NCI-H187 treated with DMSO at 0.1 percent for 48 hours (cell line): ENCODE measurements at places on chromosomes 5 and 9.

DNA sequence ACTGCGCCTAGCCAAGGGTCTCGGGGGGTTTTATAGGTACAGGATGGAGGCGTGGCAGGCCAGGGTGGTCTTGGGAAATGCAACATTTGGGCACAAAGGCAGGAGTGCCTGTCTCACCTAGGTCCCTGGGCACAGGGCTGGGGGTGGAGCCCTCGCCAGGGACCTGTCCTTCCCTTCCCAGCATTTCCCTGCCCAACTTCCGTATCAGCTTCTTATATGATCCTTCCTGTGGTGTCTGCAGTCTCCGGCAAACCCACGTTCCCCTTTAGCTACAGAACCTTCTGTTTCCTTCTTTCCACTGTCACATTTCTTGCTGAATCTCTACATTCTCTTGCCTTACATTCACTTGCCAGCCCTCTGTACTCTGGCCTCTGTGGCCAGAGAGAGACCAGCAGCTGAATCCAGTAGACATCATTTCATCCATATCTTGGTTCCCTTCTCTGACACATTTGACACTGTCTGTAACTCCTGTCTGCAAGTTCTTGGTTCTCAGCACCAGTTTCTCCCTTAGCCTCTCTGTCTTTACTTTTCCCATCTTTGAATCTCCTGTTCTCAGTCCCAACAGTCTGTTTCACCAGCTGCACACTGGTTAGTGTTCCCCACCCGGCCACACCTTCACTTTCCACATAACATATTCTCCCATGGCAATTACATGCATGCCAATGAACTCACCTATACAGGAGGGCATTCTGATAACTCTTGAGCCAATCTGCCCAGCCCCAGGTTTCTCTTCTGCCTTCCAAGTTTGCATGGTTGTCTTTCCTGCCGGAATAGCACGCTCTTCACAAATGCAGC is 134.7 kb upstream of the ZNF608 start:
- no peak for DNase-seq

- DNase-seq, result no peak
These were observed 44.4 kb downstream of the SEC61B start for GRCh38 chr9:99266255-99267023.

DNA sequence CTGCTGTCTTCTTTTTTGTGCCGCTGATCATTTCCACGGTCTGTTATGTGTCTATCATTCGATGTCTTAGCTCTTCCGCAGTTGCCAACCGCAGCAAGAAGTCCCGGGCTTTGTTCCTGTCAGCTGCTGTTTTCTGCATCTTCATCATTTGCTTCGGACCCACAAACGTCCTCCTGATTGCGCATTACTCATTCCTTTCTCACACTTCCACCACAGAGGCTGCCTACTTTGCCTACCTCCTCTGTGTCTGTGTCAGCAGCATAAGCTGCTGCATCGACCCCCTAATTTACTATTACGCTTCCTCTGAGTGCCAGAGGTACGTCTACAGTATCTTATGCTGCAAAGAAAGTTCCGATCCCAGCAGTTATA is 17.1 kb downstream of the F2R start:
- no peak for DNase-seq

DNA sequence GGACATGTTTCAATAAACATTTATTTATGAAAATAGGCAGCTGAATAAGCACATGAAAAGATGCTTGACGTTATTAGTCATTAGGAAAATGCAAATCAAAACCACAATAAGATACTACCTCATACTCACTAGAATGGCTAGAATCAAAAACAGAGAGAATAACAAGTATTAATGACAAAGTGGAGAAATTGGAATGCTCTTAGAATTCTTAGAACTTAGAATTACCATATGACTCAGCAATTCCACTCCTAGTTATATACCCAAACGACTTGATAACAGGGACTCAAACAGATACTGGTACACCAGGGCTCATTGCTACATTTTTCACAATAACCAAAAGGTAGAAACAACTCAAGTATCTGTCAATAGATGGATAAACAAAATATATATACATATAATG is 15.1 kb upstream of the TRIM36 start:
- DNase-seq, result no peak

- DNase-seq, result no peak
These were observed 25.8 kb downstream of the TJP2 start for GRCh38 chr9:69199769-69200470.

DNA sequence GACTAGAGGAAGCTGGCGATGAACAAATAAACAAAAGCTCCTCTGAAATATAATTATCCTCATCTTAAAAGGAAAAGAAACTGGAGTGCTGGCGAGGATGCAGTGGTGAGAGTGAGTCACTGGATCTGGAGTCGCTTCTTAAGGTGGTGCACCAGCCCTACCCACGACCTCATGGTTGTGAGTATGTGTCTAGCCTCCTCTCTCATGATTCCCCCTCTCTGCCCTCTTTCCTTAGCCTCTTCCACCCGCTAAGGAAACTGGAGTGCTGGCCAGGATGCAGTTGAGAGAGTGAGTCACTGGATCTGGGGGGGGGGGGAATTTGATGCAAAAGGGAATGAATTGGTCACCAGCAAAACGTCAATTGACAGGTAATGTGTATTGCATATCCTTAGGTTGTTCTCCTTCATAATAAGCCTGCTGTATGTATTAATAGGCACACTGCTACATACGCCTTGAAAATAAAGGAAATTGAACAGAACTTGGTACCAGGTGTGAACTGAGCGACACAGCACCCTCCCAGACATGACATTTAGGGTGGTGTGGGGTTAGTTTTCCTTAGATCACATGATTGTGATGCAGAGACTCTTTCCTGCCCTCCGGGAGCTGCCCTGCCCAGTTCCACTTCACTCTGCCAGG is 36.3 kb upstream of the EBF1 start:
- no peak for DNase-seq

DNA sequence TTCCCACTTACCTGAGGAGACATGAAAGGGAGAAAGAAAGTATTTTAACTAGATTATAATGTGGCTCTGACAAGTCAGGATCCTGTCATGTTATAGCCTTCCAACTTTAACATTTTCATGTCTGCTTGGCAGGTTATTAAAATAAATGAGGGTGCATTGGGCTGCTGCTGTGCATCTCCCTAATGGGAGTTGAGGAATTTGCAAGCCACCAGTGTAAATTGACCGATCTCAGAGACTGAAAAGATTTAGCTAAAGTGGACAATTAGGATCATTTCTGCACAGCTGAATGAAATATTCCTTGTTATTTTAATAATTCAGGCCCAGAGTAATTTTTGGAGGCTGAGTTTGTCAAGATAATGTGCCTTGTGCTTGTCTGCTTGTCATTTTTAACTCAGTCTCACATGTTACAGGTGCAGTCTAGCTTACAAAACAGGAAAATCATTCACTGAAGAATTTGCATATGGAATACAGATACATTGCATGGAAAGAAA is 366.3 kb upstream of the ADAMTS16 start:
- DNase-seq, result no peak

DNA sequence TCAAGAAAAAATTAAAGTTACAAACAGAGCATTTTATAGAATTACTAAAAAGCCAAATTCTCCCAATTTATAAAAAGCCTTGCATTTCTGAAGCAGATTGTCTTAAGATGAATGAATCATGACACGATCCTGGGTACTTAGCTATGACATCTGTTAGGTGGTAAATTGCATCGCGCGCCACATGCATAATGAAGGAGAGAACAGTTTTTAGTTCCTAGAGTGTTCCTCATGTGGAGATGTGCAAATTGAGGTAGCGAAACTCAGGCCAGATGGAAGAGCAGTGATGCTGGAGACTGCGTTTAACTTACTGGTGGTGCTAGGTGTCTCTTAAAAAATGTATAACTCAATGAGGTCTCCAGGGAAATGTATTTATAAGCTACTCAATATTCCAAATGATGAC is 516.1 kb downstream of the EFNA5 start:
- no peak for DNase-seq

DNA sequence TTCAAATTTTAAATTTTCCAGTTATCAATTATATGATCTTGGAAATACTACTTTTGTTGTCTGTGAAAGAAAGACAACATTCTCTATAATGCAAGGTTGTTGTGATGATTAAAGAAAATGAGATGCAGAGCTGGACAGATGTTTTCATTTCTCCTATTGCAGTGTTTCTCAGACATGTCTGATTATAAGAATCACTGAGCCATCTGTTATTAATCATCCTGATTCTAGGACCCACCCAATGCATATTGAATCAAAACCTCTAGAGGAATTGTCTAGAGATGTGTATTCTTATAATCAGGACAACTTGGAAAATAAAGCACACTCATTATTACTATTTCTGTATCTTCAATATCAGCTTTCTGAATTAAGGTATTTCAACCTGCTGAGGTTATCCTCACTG is 121.1 kb upstream of the ASTN2 start:
- DNase-seq, result no peak

DNA sequence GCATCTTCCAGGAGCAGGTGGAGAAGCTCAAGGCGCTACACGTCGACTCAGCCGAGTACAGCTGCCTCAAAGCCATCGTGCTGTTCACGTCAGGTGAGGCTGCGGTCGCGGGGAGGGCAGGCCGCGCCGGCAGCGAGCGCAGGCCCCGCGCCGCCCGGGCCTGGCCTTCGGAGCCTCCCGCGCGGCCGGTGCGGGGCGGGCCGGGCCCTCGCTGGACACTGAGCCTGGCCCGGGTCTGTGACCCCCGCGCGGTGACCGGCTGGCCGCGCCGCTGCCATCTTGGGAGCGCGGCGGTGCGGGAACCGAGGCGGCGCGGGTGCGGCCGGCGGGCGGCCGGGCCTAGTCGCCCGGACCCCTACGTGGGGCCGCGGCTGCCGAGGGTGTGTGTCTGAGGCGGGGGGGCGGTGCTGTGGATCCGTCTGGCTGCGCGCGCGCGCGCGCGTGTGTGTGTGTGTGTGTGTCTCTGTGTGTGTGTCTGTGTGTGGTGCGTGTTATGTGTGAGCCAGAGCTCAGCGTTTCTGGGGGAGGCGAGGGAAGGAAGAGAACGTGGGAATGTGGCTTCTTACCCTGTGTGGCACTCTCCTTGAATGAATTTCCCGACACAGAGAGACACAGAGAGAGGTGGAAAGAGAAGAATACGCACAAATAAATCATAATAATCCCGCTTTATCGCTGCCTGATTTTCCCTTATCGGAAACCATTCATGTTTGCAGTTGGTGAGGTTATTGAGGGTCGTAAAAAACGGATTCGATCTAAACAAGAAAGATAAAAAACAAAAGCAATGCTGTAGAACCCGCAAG is 5.5 kb downstream of the NR2F1 start:
- no peak for DNase-seq

DNA sequence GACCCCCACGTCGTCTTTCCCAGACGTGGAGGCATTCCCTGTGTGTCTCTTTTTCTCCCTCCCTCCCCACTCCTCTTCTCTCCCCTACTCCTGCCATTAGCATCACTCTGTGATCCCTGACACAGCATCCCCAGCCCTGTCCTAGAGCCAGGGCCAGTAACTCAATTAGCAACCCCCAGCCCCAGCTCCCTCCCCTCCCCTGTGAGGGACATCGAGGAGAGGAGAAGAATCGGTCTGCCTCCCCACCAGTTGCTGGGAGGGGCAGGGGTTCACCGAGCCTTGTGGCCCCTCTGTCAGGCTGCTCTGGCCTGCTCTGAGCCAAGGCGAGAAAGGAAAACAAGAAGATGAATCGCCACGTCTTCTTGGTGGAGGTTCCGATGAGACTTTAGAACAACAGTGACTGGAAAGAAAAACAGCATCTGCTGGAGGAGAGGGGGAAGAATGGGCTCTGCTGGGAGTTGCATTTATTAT is 123.1 kb downstream of the PAPPA start:
- no peak for DNase-seq

DNA sequence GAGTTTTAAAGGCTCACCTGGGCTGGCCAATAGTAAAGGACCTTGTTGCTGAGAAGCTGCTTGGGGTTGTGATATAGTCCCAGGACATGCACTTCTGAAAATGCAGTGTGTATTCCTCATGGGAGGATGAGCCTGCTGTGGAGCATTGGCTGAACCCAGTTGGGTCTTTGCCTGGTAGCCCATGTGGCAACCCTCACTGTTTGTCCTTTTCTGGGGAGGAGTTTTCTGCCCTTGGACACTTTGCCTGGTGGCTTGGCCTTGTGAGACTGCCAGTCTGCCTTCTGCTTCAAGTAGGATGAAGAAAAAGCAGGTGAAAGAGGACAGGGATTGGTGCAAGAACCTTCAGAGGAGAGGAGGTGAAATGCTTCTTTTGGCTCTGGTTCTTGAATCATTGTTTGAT is 4.0 kb downstream of the TENT4A start:
- no peak for DNase-seq

GRCh38 chr9:70979966-70980365 is 141.5 kb downstream of the TRPM3 start:
- no peak for DNase-seq

DNA sequence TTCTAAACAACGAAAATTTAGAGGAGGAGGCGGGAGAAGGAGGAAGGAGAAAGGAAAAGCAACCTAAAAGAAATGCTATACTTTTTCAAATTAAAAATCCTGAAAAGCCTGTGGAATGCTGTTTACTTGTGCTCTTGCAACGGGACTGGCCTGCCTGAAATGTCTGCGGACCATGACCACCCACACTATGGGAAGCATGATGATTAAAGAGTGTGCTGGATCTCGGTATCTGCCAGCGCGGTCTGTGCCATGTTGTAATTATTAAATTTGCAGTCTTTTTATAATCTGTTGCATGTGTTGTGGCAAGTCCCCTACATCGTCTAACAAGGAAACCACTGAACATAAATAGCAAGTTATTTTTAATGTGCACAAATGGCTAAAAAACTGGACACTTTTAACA is 111.4 kb downstream of the FANCC start:
- no peak for DNase-seq

DNA sequence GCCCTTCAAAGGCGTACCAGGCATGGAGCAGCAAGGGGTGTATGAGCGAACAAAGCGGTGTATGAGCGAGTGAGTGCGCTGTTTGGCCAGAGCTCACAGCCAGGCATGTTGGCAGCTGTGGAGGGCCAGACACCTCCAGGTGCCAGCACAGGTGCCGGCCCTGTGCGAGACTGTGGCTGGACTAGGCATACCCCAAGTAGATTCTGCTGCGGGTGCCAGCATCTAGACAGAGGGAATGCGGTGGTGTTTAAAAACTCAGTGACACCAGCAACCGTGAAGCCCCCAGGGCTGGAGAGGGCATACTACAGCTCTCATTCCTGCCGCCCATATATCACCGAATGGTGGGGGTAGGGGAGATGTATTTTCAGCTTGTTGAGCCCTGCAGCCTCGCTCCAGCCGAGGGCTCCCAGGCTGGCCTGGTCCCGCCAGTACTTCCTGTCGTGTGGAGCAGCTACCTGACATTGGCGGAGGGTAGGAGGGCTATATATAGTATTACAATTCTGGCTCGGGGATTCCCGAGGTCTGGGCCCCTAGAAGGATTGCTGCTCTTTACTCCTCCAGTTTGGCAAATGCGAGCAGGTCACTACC is 1829.6 kb upstream of the NUDT12 start:
- DNase-seq, result no peak

DNA sequence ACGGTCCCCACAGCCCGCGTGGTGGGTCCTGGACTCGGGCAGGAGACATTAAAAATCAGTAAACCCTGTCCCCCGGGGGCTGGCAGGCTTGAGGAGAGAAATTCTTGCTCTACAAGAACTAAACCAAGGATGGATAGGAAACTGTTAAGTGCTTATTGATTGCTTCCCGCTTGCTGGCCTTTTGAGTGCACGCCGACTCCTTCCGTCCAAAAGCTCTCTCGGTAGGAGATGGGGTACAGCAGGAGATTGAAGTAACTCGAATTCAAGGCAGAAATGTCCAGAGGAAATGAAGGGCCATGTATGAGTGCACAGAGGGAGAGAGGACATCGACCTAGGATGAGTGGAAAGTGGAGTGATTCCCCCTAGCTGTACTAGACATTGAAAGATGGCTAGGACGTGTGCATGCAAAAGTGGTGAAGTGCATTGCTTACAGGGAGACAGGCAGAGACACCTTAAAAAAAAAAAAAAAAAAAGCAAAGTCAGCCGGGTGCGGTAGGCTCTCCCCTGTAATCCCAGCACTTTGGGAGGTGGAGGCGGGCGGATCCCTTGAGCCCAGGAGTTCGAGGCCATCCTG is 923 bp downstream of the RECK start:
- no peak for DNase-seq
